ENCODE measurements at places on chromosomes 16 and 17. TPM values are rescaled to one million over a fixed set of nuclear protein-coding genes. Genes with fewer than 3 reads are reported as not detected.

SP6 gene
- 0.38 TPM for total RNA-seq

LPO gene
- total RNA-seq, result not detected

ABCA8 gene
- total RNA-seq, result 0.38 TPM

HSF4 gene
- 10.3 TPM for total RNA-seq

PIK3R6 gene
- total RNA-seq, result not detected

SAMD14 gene
- total RNA-seq, result 5.9 TPM

SPATA32 gene
- total RNA-seq, result not detected

SLFN5 gene
- total RNA-seq, result 17.9 TPM

CASKIN1 gene
- 0.38 TPM for total RNA-seq

MT1F gene
- total RNA-seq, result 25.0 TPM

PLD6 gene
- total RNA-seq, result 2.8 TPM

MSI2 gene
- 18.6 TPM for total RNA-seq

XPO6 gene
- total RNA-seq, result 135 TPM

FBXW10 gene
- not detected for total RNA-seq

ZNF624 gene
- total RNA-seq, result 3.9 TPM

KRT17 gene
- total RNA-seq, result 2.3 TPM

C17orf50 gene
- total RNA-seq, result not detected

LGALS9B gene
- not detected for total RNA-seq

C1QTNF1 gene
- 8.0 TPM for total RNA-seq

USP43 gene
- 8.4 TPM for total RNA-seq

CHD9NB gene
- total RNA-seq, result 0.76 TPM

ALDH3A2 gene
- 36.7 TPM for total RNA-seq

CPNE7 gene
- 66.8 TPM for total RNA-seq

KRTAP4-5 gene
- not detected for total RNA-seq

CCL5 gene
- total RNA-seq, result not detected

CDRT4 gene
- total RNA-seq, result 1.6 TPM

CIBAR2 gene
- not detected for total RNA-seq

APOBR gene
- not detected for total RNA-seq

KRT12 gene
- 0.13 TPM for total RNA-seq
